ENCODE measurements at places on chromosomes 5 and 9. TPM values are rescaled to one million over a fixed set of nuclear protein-coding genes. Genes with fewer than 3 reads are reported as not detected.

GRCh38 chr9:37926737-37927118 lies 22.8 kb upstream of the SLC25A51 start:
- DNase-seq: no peak

- DNase-seq: no peak
These were observed 61.0 kb downstream of the PRDM6 start for GRCh38 chr5:123150089-123150488.

DNA sequence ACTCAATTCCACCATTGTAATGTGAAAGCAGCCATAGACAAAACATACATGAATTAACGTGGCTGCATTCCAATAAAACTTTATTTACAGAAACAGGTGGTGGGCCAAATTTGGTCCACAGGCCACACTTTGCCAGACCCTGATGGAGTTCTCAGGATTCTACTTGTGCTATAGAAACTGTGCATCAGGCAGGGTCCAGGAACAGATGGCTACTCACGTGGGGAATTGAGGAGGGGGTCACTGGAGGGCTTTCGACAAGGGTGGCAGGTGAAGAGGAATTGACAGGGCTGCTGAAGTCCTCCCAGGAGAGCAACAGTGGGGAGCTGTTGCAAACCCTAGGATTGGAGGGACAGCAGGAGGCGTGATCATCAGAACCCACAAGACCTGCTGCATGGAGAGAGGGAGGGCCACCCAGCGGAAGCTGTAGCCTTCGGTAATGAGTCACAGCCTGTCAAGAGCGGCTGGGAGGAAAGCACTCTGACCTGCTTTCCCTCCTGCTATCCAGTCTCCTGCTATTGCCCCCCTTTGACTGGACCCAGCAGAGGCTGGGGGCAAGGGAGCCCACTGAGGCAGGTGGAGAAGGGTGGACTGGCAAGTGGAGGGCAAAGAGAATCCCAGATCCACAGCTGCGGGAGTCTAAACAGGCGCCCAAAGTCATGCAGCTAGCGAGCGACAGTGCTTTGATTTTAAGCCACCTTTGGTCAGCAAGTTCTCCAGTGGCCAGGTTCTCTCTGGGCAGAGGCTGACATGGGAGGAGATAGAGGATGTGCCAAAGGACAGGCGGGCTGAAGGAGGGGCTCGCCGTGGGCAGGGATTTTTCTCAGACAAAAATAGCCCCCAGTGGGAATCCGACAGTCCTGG lies 138.3 kb upstream of the SMIM23 start:
- no peak for DNase-seq

Gene ARL14EPL
- not detected for total RNA-seq

Gene PRRT1B
- total RNA-seq: not detected

Gene TAF11L5
- not detected for total RNA-seq
